Putamen (tissue), 1 donor: ENCODE measurements at places on chromosomes 12 and 14.

DNA sequence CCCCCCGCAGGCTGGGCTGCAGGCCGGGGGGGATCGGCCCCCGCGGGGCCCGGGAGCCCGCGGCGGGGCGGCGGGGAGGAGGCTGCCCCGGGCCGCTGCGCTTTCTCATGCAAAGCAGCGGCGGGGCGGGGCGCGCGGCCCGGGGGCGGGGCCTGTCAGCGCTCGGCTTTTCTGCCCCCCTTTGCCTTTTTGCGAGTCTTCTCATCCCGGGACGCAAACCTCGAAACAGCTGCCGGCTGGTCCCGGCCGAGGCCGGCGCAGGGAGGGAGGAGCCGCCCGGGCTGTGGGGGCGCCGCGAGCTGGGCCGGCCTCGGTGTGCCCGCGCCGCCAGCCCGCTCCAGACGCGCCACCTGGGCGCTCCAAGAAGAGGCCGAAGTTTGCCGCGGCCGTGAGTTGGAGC is at the start of gene FZD10:
TSS of gene FZD10 (plus strand) at position 198 of the 400 bp plus-strand sequence. CDS start 479 bp downstream, outside the sequence.
- DNase-seq = no peak

GRCh38 chr12:122423258-122424165 is 1.0 kb upstream of the CLIP1 start:
- DNase-seq = no peak

DNA sequence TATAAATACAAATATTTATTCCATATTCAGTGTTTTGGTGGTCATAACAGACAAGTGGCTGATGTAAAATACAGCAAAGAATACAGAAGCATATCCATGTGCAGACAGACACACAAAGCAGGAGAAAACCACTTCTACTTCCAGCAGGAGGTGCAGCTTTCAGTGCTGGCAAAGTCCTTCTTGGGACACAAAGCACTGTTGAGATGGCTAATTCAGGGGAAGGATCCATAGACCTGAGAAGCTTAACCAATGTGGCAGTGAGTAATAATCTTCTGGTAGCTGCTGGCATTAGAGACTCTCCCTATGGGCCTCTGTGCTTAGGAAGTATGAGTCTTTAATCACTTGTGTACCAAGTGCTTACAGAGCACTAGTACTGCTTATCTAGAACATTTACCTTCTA is 26.8 kb downstream of the AMN1 start:
- no peak for DNase-seq

GRCh38 chr14:36967892-36968555 is 204.4 kb downstream of the SLC25A21 start:
- DNase-seq = no peak

GRCh38 chr14:103538291-103539055 is 9.5 kb downstream of the TRMT61A start:
- no peak for DNase-seq

GRCh38 chr14:90458536-90458935 is 61.7 kb downstream of the CALM1 start:
- no peak for DNase-seq

GRCh38 chr12:107091989-107092641 is 1.2 kb downstream of the CRY1 start:
- peak; percentile 70 for DNase-seq

DNA sequence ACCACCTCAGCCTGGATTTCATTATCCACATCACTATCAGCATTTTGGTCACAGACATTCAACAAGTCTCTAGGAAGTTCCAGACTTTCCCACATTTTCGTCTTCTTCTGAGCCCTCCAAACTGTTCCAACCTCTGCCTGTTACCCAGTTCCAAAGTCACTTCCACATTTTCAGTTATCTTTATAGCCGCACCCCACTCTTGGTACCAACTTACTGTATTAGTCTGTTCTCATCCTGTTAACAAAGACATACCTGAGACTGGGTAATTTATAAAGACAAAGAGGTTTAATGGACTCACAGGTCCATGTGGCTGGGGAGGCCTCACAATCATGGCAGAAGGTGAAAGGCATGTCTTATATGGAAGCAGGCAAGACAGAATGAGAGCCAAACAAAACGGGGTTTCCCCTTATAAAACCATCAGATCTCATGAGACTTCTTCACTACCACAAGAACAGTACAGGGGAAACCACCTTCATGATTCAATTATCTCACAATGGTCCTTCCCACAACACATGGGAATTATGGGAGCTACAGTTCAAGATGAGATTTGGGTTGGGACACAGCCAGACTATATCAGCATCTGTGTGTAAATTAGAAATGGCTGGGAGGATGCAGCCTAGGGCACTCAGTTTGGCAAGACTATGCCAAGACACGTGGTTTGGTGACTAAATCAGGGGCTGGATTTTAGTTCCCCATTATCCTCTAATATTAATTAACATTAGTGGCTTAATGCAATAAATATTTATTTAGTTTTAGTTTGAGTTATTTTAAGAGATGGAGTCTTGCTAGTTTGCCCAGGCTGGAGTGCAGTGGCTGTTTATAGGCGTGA is 16.2 kb upstream of the FUT8 start:
- no peak for DNase-seq

DNA sequence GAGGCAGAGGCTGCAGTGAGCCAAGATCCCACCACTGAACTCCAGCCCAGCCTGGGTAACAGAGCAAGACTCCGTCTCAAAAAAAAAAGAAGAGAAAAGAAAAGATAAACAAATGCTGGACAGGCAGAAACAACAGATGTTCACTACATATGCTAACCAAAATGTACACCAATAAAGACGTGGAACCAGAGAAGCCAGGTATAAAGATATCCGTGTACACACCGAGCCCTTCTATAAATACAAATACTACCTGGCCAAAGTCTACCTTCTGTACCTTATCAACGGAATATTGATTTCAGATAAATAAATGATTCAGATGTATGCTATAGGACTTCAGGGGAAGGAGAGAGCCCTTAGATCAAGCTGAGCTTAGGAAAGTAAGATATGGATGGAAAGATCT is 10.8 kb upstream of the KRT8 start:
- no peak for DNase-seq

DNA sequence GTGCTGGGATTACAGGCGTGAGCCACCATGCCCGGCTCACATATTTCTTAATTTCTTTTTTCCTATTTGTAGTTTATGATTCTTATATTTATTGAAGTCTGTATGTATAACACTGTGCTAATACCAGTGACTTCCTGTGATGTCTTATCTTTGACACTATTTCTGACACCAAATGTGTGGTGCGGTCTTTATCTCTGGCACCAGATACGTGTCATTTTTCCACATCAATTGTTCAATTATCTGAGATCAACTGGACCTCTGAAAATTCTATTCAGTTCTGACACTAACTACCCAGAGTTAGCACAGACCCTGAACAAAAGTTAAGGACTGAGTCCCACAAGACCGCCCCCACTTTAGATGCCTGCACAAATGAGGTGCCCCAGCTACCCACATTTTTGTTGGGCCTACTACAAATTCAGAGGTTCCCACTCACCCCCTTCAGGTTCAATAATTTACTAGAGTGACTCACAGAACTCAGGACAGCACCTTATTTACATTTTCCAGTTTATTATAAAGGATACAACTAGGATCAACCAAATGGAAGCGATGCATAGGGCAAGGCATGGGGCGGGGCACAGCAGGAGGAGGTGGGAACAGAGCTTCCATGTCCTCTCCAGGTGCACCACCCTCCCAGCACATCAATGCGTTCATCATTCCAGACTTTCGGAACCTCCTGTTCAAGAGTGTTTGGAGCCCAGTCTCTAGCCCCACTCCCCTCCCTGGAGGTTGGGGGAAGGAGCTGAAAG is 11.6 kb upstream of the SRSF9 start:
- no peak for DNase-seq

- no peak for DNase-seq
These were observed 1.1 kb downstream of the TDG start for GRCh38 chr12:103966736-103967135.

GRCh38 chr14:22515929-22516328 is 73.1 kb downstream of the DAD1 start:
- DNase-seq = no peak

DNA sequence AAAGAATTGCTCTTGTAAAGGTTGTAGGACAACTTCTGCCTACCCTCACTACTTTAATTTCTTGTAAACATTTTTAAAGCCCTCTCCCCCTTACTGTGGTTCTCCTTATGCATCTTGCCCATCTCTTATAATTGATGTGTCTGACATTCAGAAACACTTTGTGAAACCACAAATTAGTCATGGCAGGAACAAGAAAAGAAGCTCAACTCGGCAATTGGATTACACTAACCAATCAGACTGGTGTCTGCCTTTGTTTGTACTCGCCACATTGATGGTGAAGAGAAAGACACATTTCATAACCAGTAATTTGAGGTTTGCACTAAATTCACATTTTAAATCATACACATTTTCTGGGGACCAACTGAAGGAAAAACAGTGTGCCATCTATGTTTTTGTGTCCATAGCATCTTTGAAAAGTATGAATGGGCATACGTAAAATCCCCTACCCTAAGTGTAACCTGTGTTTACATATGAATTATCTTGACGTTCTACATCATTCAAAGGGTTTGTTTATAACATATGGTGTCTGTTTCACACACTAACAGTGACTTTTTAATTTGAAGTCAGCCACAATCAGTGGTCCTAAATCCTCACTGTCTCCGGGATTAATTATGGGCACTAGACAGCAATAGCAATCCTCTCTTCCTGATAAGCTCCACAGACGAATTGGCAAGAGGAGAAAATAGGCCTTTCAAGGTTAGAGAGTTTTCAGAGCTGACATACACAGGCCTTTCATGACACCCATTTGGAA is 49.9 kb downstream of the OTX2 start:
- DNase-seq = no peak

DNA sequence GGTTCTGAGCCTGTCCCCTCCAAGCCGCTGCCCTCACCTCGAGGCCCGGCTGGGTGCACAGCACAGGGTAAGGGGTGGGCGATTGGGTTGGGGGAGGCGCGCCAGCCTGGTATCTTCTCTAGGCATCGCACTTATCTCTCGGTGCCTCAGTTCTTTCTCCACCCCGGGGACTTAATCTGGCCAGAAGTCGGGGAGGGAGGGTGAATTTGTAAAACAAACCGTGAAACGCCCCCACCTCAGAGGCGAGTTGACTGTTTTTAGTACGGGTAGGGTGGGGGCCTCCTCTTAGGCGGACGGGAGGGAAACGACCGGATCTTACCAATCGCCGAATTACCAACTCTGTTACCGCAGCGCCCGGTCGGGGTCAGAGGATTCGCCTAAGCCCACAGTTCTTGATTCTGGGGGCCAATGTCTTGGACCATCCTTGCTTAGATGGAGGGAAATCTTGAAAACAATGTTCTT is 1.4 kb upstream of the TBX3 start:
- DNase-seq = no peak

DNA sequence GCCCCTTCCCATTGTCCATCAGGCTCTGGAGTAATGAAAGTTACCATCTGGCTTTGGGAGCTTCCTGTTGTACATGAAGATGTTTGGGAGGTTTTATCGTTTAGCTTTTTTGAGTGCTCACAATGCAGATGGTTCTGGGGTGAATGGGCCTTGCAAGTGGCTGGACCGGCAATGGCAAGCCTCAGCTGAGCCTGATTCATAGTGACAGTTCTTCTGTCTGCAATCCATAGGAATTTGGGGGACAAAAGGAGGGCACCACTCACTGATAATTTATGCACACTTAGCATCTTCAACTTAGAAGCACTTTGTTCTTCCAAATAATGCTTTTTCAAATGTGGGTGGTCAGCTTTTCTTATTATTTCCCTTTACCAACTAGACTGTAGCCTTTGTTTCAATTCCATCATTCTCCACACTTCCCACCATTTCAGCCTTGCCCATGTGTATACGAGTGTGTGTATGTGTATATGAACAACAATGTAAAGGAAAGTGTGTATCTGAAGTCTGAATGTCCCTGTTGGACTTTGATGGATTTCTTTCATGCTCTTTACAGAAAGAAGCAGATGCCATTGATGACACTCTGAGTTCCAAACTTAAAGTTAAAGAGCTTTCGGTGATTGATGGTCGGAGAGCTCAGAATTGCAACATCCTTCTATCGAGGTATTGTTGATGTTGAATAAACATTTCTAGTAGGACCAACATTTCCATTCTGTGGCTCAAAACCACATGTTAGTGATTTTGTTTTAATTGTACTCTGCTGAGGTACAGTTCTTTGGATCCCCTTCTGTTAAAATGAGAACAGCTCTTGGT is 125.5 kb downstream of the GPR135 start:
- DNase-seq = no peak

DNA sequence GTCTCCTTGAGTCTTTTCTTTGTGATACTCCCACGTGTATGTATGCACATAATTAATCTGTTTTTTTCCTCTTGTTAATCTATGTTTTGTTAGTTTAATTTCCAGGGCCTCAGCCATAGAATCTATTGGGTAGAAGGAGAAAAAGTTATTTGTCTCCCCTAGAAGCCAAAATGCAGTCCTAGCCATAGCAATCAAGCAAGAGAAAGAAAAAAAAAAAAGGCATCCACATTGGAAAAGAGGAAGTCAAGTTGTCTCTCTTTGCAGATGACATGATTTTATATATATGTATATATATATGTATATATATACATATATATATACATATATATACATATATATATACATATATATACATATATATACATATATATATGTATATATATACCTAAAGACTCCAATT is 25.4 kb upstream of the ETV6 start:
- no peak for DNase-seq

GRCh38 chr12:42666671-42667243 is 77.2 kb upstream of the PRICKLE1 start:
- no peak for DNase-seq

GRCh38 chr12:77082021-77082420 is 16.7 kb upstream of the E2F7 start:
- no peak for DNase-seq

- DNase-seq = no peak
These were observed 638.3 kb upstream of the TBX3 start for GRCh38 chr12:115322275-115322674.

DNA sequence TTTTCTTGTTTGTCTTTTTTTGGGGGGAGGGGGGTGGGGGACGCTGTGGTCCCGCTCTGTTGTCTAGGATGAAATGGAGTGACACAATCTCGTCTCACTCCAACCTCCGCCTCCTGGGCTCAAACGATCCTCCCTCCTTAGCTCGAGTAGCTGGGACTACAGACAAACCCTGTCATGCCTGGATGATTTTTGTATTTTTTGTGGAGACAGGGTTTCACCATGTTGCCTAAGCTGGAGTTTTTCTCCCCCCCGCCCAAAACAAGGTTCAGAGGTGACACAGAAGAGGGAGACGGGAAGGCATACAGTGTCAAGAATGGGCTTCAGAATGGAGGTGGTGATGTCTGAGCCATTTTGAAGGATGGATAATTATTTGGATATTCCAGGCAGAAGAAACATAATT is 116.9 kb upstream of the ATF1 start:
- no peak for DNase-seq

DNA sequence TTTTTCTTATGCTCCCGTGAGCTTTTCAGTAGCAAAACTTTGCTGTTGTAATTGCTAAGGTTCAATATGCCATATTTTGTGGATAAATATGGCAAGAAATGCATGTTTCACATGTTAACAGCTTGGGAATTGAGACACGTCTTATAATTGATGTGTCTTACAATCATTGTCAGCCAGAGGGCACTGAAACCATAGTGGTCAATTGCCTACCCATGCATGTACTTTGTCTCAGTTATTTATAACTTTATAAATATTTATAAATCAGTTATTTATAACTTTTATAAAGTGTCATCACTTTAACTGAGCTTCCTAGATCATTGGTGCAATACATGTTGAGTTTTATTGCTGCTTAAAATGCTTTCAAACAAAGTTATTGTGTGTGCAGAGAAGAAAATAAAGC is 82.0 kb downstream of the CATSPERB start:
- DNase-seq = peak; percentile 12
